ENCODE measurements at places on chromosomes 12 and 14.

DNA sequence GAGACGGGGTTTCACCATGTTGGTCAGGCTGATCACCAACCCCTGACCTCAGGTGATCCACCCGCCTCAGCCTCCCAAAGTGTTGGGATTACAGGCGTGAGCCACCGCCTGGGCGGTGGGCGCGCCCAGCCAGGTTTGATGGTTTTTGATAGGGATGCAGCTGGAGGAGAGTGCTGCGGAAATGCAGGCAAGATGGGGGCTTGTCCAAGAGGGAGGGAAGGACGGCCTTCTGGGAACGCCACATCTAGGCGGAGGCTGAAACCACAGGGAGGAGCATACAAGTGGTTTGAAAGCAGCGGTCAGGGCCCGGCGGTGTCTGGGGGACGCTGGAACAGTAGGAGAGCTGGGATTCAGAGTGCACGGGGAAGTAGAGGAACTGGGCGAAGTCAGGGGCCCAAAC lies 134.6 kb downstream of the VRK1 start:
- no peak for DNase-seq

GRCh38 chr14:92783813-92784431 lies 10.2 kb upstream of the GOLGA5 start:
- peak; percentile 53 for DNase-seq

- no peak for DNase-seq
Measured at GRCh38 chr12:19642345-19642744, 203.1 kb downstream of the AEBP2 start.

- no peak for DNase-seq
Measured at GRCh38 chr14:102131741-102132140, 8.0 kb upstream of the WDR20 start.

DNA sequence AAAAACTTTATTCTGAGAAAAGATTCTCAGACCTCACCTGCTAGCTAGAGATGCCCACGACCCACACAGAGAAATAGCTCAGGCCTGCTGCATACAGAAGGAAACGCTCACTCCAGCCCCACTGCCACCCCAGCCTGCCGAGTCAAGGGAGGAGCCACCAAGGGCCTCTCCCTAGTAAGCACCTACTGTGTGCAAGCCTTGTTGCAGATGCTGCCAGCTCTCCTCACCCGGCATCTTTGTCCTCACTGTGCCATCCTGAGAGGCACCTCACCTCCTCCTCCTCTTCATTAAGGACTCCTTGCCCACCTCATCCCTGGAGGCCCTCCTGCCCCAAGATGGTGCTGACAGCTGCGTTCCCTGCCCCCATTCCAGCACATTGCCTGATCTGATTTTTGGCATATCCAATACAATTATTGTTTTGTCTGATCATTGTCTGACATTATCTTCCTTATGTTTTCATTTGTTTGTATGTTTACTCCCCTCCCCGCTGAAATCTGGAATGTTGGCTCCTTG lies 196.9 kb downstream of the SLC15A4 start:
- DNase-seq = no peak

GRCh38 chr14:65151609-65151956 lies 49.3 kb upstream of the MAX start:
- no peak for DNase-seq

DNA sequence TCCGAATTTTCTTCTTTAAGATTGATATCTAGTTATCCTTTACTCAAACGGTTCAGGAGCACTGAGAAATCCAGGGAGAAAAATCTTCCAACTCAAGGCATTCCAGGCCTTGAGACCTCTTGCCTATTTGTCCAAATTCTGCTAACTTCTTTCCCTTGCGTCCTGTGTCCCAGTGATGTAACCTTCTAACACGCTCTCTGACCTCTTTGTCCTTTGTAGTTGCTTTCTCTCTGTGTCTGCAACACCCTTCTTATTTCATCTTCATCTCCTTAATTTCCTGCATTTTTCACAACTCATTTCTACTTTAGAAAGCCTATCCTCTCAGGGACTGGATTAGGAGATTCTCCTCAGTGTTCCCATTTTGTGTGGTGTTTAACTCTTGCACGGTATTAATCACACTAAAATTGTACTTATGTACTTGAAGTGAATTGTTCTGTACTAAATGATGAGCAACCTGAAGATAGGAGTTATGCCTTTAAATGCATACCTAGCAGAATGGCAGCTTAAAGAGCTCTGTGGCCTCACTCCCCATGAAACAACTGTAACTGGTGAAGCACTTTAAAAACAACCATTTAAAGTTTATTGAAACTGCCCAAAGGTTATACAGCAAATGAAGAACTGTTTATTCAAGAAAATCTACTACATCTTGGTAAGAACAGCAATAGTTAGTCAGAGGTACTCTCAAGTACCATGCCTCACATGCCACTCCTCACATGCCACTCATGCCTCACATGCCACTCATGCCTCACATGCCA lies 7.4 kb upstream of the SNAPC1 start:
- DNase-seq = no peak

GRCh38 chr12:111089616-111090015 lies 169.2 kb upstream of the MYL2 start:
- no peak for DNase-seq

DNA sequence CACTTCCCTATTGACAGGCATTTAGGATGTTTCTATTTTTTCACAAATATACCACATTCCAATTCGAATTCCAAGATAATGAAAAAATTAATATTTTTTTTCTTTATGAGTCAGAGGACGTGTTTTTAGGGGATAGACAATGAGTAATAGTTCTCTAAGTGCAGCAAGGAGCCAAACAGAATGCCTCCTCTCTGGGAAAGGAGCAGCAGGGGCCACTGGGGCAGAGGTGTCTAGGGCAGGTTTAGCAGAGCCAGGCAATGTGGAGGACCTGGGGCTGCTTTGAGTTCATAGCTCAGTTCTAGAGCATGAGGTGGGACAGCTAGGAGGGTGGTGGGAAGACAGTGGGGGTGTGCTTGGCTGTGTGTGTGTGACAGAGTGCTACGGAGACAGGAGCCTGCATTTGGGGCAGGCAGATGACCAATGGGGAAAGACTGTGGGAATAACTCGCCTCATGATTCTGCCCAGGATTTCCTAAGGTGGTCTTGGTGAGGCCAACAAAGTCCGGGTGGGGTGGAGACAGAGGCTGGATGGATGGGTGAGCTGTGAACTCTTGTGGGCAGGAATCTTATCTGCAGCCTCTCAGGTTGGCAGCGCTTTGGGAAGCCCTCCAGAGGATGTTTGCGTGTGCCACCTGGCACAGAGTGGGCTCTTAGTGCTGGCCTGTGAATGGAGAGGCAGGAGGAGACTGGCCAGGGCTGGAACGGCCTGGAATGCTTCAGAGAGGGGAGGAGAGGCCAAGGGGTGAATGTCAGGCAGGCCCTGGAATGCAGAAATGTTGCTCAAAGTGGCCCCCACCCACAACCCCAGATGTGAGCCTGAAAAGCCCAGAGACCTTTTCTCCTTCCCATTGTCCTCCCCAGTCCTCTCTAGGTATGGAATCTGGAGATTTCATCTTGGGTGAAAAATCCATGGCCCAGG lies 2.4 kb upstream of the KRT7 start:
- DNase-seq = no peak

GRCh38 chr12:10801741-10802140 lies 686 bp downstream of the TAS2R7 start:
- DNase-seq = no peak

- DNase-seq = no peak
Measured at GRCh38 chr12:61254225-61254624, 1006.0 kb upstream of the USP15 start.

DNA sequence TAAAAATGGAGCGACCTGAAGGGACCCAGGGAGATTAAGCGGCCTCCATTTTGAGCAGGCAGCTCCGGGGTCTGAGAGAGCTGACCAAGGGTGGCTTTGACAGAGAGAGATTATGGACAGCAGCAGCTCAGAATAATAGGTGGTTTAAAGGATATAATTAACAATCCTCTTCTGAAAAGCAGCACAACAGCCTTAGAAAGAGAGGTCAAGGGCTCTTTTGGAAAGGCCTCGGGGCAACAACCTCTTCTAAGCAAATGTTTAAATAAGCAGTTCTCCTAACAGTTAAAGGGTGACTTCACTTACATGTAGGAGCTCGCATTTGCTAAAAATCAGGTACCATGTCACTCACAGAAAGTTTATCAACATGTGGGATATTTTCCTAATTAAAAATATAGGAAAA lies 87.2 kb upstream of the FRMD6 start:
- DNase-seq = no peak

- no peak for DNase-seq
Measured at GRCh38 chr12:19194963-19195362, 65.4 kb downstream of the PLEKHA5 start.

DNA sequence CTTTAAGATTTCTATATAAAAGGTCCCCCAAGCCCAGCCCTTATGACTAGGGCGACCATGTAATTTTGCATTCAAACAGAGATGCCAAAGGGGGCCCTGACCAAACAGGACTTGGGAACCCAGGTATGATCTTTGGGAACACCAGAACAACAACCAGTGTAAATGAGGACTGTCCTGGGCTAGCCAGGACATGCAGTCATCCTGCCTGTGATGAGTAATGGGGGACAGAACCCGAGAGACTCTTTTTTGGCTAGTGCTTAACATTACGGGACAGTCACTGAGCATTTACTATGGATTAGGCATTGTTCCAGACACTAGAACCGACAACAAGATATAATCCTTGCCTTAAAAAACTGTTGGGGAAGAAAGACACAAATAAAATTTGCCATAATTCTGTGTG lies 337.3 kb downstream of the CACNA1C start:
- DNase-seq = no peak

- no peak for DNase-seq
Measured at GRCh38 chr12:96814200-96814599, 92.9 kb upstream of the NEDD1 start.

DNA sequence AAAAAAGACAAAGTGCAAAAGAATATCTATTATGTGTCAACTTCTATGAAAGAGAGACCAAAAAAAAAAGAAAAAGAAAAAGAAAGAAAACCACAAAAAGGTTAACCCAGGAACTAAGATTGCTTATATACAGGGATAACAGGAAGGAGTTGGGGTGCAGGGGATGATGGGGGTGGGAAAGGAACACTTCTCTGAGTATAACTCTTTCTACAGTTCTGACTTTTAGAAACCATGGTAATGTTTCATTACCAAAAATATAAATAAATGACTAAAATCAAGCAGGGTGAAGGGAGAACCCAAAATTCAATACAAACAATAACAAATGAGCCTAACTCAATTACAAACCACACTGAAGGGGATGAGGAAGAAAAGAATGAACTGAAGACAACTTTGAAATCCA lies 9.1 kb downstream of the IFNG-AS1 start:
- DNase-seq = no peak

DNA sequence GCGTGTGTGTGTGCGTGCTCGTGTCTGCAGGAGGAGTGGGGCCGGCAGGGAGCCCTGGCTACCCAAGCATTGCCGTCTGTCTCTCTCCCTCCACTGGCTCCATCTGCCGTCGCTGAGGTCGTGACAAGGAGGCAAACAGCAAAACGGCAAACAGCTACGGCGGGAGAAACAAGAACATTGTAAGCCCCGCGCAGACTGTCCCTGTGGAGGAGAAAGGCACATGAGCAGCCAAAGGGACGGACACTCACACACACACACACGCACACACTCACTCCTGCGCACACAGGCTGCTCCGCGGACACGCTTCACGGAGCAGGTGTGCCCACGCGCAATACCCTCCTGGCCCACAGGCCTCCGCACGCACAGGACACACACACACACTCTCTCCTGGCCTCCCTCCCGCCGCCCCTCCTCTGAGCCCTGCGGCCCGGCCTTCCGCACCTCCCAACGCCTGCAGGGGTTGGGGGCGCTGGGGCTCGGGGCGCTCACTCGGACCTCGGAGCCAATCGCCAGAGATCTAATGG lies 905 bp downstream of the CISTR start:
- no peak for DNase-seq

GRCh38 chr12:108788076-108788782 lies 56.9 kb upstream of the CORO1C start:
- no peak for DNase-seq

DNA sequence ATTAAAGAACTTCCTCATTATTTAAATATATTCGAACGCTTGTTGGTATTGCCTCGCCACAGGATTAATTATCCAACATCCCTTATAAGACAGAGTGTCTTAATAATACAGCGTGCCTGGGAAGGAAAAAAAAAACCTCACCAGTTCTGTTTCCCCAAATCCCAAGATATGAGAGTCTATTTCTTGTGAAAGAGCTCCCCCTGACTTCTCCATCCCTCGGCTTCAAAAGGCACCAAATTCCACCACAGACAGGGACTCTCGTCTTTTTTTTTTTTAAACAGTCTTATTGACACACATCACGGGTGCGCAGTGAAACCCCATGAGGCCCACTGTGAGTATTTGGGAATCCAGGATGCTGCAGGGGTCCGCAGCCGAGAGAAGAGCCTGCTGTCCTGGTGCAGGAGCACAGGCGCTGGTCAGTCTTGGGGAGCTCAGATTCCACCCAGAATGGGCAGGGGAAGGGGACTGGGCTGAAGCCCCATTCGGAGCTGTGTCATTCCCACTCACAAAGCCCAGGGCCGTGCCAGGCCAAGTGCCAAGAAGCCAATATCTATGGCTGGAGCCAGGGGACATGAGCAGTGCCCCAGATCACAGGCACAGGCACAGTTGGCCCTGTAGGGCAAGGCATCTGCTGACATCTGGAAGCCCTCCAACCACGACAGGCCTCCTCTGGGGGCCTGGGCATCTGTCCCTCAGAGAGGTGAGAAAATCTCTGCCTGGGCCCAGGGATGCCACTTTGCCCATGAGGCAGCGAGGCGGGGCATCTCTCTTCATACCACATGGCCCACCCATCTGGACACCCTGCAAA lies 71.9 kb downstream of the BCL11B start:
- no peak for DNase-seq

GRCh38 chr14:99807413-99808153 lies 14.4 kb downstream of the EML1 start:
- DNase-seq = no peak

- DNase-seq = no peak
Measured at GRCh38 chr12:93219947-93220346, 157.8 kb upstream of the NUDT4 start.

GRCh38 chr12:32249777-32250176 lies 143.1 kb downstream of the BICD1 start:
- no peak for DNase-seq

DNA sequence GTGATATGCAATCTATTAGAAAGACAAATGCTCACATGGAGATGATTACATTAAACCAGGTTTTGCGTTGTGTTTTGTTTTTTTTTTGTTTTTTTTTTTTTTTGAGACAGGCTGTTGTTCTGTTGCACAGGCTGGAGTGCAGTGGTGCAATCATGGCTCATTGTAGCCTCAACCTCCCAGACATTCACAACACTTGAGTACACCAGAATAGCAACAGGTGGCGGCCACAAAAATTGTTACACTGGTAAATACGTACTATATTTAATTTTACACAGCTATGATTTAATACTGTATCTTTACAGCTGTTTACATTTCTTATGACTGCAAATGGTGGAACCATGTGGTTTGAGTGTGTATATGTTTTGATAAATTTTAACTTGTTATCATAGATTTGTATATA lies 60.0 kb downstream of the SCAF11 start:
- DNase-seq = no peak

DNA sequence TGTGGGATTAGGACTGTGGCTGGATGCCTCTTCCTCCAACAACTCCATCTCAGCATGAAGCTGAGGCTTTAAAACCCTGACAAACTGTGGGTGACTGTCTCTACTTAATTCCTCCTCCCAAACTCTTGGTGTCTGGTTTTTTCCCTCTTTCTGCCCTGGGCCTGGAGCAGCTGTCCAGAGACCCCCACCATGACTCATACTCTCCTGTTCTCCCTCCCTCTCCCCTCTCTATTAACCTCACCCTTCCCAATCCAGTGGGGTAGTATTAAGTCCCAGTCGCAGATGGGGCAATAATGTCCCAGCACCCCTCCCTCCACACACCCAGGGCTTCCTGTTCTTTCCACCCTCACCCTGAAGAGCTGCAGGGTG lies 2.0 kb upstream of the DNAJC14 start:
- DNase-seq = no peak

- no peak for DNase-seq
Measured at GRCh38 chr14:22888662-22889061, 5.6 kb downstream of the REM2 start.

Data from hematopoietic multipotent progenitor cell (in vitro differentiated cells).